ENCODE measurements at places on chromosomes 13 and 19.
A peak's percentile ranks its signal among the peaks of the same experiment; 100 is the strongest.

DNA sequence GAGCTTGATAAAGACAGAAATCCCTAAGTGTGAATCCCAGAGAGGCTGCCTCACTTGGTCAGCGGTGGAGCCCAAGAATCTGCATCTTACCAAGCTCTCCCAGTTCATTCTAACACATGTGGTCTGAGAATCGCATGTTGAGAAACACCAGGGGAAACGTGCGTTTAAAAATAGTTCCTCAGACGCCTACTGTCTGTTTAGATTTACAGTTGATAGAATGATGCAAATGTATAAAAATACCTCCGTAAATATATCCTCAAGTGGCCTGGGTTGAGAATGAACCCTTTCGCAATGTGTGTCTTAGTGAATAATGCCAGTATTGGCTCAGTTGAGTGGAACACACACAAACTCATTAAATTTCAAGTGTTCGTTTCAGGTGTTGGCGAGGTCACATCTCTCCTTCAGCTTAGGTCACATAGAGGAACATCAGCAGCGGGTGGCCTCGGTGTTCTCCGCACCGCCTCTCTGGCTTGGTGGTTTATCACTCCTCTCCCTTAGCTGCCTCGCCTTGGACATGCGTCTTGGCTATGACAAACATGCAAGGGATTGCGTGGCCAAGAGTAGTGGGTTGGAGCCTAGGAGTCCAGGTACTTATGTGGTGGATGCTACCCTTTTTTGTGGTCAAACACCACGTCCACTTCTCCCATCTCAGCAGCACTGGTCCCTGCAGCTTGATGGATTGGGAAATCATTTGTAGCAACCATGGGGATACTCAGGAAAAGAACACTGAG is 117.6 kb upstream of the SPATA13 start:
- DNase-seq, result no peak

DNA sequence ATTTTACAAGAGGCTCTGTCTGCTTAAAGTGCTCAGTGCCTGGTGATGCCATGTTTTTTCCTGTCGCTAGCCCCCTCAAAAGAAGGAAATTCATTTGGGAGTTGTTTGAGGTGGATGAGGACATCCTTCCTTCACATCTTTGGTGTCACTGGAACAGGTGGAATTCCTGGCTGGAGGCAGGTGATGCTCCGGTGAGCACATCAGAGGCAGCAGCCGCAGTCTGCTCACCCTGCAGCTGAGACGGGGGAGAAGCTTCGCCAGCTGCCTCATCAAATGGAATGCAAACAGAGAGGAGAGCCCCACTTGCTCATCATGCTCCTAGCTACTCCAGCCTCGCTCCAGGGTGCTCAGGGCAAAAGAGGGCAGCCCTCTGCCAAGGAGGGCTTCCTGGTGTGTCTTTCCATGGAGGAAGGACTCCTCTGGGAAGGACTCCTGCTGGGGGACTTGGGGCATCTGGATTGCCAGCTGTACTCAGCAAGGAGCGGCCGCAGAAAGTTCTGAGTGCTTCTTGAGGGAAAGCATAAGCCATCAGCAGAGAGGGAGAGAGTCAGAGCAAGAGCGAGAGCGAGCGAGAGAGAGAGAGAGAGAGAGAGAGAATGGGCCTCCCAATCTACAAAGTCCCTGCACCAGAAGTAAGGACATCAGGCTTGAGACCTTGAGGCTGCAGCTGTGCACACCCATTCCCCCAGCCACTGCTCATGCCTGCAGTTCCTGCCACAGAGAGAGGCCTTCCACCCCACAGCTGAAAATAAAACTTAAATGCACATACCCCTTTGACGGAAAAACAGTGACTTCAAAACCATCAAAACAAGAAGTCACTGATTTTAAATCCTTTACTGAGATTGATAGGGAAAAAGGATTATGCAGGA is 74.3 kb upstream of the UBL3 start:
- DNase-seq, result no peak

- no peak for DNase-seq
Measured at GRCh38 chr13:20828539-20829364, 55.0 kb upstream of the EEF1AKMT1 start.

- DNase-seq, result no peak
Measured at GRCh38 chr13:66312312-66313087, 917.6 kb downstream of the PCDH9 start.

GRCh38 chr19:54179262-54179852 is 6.4 kb upstream of the TMC4 start:
- DNase-seq, result no peak

GRCh38 chr19:17294051-17294891 is 9.0 kb downstream of the ABHD8 start:
- no peak for DNase-seq

DNA sequence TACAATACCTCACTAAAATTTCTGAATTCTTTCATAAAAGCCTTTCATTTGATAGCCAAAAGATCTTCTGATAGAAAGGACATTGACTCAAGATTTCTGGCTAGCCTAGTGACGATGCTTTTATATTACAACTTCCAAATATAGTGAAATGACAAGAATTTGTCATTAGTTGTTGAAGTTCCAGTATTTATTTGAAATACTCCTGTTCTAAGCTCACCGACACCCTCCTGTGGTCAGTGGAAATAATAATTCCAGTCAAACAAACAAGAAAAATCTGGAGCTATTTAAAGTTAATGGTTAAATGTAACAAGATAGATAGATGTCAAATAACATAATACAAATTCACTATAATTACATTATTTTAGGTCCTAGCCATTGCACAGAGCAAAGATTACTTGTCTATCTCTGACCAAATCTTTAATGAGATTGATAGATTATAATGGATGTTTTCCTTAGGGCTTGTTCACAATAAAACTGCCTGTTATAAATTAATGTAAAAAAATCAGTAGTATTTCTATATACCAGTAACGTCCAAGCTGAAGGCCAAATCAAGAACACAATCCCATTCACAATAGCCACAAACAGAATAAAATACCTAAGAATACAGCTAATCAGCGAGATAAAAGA is 195.5 kb downstream of the RGCC start:
- peak; percentile 15 for DNase-seq

DNA sequence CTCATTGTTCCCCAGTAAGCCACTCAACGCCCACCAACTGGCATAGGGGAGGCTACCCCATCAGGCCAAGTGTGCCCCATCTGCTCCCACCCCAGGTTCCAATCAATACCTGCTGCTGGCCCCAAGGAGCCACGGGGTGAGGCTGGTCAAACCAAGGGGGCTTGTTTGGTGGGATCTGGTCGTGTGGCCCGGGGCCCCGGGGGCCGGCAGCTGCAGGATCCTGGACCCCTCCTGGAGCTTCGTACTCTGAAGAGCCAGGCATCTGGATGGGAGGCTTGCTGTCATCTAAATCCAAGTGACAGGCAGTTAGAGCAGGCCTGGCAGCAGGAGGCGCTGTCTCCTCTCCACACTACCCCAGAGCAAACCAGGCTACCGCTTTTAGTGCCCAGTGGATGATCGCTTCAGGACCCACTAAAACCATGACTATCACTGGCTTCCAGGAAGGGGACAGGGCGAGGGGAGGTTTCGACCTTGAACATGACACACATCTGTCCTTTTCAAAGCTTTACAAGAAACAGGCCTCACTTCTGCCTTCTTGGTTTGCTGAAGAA is 14.2 kb downstream of the CHERP start:
- DNase-seq, result no peak

DNA sequence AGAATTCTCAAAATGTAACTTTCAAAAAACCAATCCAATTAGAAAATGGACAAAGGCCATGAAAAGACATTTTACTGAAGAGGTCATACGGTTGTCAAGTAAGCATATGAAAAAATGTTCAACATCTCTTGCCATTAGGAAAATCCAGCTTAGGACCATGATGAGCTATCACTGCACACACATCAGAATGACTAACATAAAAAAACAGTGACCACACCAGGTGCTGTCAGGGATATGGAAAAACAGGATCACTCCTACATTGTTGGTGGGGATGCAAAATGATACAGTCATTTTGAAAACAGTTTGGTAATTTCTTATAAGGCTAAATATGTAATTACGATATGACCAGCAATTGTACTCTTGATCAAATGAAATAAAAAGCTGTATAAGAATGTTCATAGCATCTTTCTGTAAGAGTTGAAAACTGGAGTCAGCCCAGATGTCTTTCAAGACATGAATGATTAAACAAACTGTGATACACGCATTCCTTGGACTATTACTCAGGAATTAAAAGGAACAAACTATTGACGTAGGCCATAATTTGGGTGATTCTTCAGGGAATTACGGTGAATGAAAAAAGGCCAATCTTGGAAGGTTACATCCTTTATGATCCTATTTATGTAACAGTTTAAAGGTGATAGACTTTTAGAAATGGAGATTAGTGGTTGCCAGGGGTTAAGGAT is 26.9 kb upstream of the RCBTB2 start:
- DNase-seq, result no peak

DNA sequence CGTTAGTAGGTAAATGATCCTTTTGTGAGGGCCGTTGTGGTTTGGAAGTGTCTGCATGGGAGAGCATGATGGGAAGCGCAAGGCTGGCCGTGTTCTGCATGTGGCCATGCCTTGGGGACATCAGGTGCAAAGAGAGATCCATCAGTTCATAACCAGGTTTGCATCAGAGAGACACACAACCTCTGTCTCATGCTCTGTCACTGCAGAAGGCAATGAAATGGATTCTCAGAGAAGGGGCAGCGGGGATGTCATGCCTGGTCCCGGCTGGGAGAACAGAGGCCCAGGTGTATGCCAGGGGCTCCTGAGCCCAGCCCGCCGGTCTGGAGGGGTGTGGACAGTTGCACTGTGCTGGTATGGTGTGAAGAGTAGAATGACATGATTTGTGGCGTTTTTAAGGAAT is 60.2 kb downstream of the GGACT start:
- no peak for DNase-seq

DNA sequence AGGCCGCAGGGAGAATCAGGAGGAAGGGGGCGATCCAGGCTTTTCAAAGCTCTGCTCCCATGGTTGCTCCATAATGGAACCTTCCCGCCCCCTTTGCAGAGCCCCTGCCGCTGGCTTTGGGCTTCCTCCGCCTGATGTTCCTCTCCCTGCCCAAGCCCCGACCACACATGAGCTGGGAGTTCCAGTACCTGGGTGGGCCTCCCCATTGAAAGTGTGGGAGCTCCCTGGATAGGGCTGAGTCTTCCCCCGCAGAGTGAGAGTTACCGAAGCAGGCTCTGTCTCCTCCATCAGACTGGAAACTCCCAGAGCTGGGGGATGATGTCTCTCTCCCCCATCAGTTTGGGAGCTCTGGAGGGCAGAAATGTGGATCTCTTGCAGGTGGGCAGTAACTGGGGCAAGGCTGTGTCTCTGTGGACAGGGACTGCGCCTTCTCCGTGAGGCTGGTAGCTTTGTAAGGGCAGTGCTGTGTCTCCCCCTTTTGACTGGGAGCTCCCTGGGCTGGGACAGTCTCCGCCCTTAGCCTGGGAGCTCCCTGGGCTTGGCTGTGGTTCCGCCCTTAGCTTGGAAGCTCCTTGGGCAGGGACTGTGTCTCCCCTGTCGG is 722 bp downstream of the DCAF15 start:
- no peak for DNase-seq

DNA sequence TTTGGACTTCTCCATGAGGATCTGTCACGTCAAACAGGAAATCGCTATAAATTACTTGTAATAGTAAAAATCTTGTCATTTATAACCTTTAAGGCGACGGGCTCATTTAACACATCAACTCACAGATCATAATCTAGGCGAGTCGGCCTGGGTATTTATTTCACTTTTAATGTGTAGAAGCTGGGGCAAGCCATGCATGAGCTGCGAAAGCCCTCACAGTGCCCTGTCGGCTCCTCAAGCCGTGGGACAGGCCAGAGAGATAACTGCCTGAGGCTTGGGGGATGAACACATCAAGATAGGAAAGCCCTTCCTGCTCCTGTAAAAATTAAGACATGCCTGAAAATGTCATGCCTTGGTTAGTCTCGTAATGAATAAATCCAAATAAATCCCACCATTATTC is 30.8 kb downstream of the SOX1 start:
- DNase-seq, result no peak

DNA sequence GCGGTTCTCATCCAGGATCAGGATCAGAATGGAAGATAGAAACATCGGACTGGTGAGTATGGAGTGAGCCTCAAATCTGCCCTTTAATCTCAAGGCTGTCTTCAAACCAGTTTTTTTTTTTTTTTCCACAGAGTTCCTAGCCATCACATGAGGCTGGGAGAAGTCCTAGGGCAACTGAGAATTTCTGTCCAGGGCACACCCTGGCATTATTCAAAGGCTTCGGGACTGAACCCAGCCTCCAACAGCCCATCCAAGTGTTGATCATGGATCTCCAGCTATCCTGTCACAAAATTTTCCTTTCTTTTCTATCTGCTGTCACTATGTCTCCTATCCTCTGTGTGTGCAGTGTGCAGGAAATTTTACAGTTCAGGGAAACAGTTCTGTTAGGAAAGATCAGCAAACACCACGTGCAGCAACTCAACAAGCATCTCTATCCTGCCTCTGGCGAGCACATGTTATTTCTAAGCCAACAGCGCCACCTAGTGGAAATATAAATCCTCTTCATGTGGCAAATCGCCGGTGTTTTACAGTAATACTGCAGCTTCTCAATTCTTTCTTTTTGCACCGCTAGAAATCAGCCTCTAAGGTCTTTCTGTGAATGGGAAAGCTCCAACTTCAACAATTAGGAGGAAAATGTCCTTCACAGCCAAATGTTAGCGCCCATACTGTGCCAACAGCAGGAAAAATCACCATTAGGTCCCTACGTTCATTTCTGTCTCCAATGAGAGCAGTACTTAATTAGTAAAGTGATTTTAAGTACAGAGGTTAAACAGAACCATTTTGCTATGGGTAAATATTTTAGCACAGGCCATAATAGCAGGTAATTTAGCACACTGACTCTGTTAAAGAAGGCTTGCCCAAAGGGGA is 21.4 kb upstream of the ZNF181 start:
- peak; percentile 51 for DNase-seq

DNA sequence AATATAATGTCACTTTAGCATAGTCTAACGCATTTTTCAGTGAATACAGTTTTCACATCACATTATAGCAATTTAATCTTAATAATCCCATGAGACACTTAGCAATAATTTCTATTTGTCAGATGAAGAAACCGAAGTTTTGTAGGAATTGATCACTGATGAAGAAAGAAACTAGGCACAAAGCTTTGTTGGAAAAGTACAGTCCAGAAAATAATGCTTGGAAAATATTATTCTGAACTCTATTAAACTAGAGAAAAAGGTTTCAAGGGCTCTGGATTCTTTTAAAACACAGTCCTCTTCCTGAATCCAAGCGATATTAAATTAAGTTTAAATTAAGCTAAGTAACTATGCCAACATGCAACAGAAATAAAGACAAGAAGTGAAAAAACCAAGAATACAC is 62.2 kb downstream of the DCLK1 start:
- DNase-seq, result no peak

DNA sequence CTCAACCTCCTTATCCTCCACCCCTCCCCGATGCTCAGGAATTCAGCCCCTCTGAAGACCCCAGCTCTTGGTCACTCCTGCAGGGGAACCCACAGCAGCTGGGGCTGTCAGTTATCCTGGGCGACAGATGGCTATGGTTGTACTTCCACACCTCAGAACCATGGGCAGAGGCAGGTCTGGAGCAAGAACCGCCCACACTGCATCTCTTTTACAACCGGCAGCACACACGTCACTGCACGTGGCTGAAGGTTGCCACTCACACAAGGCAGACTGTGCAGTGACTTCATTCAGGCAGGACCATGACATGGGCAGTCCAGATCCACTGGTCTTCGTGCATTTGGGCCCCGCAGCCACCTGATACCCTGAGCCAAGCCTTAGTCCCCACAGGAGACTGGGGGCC is 21.5 kb upstream of the SDHAF1 start:
- DNase-seq, result no peak

- no peak for DNase-seq
Measured at GRCh38 chr19:1765904-1766799, 12.8 kb downstream of the ONECUT3 start.
